WTC11 (cell line): ENCODE measurements at places on chromosomes 1 and 21. TPM values are rescaled to one million over a fixed set of nuclear protein-coding genes. Genes with fewer than 3 reads are reported as not detected.

PLPPR4 gene
- total RNA-seq, result 1.1 to 1.4 TPM (median 1.3 TPM) in 3 replicates

LCE2A gene
- not detected in 3 replicates for total RNA-seq

MPZL1 gene
- total RNA-seq, result 71.7 to 74.1 TPM (median 72.3 TPM) in 3 replicates

CD1C gene
- not detected in 3 replicates for total RNA-seq

DNA sequence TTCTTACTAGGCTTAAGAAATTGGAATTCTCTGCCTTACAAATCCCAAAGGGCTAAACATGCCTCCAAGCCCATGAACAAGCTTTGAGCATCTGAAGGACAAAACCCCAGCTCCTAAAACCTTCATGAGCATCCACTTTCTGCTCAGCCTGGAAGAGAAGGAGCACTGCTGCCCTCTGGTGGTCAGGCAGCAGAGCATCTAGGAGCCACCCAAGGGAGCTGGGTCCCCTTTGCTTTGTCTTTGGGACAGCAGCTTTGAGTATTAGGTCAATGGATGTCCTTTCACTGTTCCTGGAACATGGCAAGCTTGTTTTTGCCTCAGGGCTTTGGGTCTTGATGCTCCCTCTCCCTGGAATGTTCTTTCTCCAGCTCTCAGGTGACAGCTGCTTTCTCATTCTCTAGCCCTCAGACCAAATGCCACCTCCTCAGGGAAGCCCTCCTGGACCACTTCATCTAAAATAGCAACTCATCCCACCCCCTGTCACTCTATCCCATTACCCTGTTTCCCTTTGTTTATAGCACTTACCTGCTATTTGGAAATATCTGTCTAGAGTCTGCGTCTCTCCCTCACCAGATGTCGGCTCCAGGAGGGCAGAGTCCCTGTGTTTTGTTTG, 25.7 kb downstream of the RAB7B start:
- peaks cover 5% of the 10 kb centered on the region; the same call in 1 of the 2 replicates for H3K4me1 ChIP-seq
- H3K4me3 ChIP-seq, result no peak overlapping the region
- DNase-seq, result peak; percentile 82
- no peak overlapping the region for H3K27ac ChIP-seq
- peaks cover 2% of the 10 kb centered on the region; the same call in 1 of the 2 replicates for H3K36me3 ChIP-seq
